ENCODE measurements at places on chromosomes 2 and 18. TPM values are rescaled to one million over a fixed set of nuclear protein-coding genes. Genes with fewer than 3 reads are reported as not detected.

DNA sequence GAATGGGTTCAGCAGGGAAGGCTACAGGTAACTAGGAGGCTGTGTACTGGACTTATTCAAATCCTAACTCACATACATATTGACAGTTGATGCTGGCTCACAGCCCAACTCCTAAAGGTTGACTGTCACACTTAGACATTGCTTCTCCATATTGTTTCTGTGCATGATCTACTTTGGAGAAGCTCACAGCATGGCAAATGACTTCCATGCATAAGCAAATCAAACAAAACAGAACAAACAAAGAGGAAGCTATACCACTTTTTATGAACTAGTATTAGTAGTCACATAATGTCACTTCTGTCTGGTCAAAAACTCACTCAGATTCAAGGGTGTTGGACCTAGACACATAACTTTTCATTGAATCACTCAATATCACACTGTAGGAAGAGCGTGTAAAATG is 43.8 kb upstream of the CDH19 start:
- no peak for DNase-seq

Gene CCDC68
- total RNA-seq: not detected

DNA sequence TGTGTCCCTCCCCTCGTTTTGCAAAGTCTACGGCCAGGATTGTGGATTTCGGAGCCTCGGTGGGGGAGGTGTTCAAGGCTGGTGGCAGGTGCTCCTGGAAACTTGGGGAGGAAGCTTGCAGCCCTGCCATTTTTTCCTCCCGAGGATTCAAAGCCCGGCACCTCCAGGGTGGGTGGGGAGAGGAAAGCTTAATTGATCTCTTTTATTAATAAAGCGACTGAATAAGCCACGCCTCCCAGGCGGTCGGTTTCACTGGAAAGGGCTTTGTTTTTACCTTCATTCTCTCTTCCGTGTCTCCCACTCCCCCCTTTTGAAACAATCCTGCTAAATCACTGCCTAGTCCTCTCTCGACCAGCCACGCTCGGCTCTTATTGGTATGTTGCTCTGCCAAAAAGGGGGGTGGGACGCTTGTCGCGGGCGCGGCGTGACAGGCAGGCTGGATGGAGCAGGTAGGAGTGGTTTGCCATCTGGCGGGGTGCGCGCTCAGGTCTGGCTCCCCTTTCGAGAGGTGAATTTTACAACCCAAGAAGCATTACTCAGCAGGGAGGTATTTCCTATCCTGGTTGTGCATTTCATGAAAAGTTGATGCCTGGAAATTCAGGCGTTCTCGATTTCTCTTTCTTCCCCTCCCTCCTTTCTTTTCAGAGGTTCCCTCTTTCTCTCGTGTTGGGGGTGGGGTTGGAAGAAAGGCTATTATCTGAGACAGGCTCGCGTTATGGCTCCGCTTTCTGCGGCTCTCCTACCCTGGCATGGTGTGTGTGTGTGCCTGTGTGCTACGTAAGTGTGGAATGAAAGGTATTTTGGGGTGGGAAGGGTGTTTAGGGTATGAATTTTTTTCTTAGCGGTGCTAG is 1.4 kb downstream of the NEDD4L start:
- peak; percentile 43 for DNase-seq

- no peak for DNase-seq
Observed at GRCh38 chr2:196104066-196104465, 35.4 kb upstream of the DNAH7 start.

- DNase-seq: peak; percentile 38
Observed at GRCh38 chr2:159968279-159968900, 94.0 kb downstream of the PLA2R1 start.

DNA sequence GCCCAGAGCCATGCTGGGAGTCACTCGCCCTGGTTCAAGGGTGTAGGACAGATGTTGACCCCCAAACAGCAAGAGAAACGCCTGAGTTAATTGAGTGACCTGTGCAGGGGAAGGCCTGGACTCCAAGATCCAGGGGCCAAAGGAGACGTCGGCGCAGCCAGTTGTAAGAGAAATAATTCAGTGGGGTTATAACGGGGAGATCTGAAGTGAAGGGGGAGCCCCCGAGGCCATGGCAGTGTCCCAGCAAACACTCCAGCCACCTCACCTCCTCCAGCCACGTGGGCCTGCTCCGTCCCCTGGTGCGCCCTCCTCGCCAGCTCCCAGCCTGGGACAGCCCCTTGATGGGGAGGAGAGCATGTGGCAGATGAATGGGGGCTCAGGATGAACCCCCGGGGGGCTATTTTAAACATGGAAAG is 130.7 kb upstream of the GPC1 start:
- no peak for DNase-seq

DNA sequence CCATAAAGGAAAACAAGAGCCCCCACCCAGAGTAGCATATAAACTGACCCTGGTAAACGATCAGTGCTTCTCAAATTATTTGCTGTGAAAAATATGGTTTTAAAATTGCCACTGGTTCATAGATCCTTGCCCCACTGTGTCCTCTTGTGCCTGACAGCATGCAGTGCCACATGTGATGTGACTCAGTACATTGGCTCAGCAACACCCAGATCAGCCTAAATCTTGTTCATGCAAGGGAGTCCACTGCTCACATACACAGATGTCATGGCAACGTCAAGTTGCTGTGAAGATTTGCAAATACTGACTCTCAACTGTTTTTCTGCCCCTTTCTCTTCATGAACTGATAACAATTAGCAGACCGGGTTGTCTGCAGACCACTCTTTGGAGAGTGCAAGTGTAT is 91.0 kb downstream of the TMEM182 start:
- DNase-seq: no peak

Gene UGT1A8
- total RNA-seq: not detected

DNA sequence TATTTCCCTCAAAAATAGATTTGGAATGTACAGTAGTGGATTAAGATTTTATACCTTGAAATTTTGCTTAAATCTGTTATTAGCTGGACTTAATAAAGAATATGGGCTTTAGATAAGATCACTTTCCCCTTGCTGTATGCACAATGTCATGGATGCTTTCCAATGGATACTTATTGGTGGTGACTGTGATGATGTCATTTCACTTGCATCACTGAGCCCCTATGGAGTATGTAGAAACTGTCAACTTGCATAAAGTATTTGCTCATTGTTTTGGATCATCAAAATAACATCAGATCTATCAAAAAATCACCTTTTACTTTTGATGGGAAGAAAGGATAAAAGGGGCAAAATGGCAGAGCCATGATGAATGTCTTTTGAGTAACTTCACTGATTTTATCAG is 112.7 kb downstream of the ZEB2 start:
- no peak for DNase-seq

- no peak for DNase-seq
Observed at GRCh38 chr2:26672818-26673393, 19.6 kb upstream of the KCNK3 start.

DNA sequence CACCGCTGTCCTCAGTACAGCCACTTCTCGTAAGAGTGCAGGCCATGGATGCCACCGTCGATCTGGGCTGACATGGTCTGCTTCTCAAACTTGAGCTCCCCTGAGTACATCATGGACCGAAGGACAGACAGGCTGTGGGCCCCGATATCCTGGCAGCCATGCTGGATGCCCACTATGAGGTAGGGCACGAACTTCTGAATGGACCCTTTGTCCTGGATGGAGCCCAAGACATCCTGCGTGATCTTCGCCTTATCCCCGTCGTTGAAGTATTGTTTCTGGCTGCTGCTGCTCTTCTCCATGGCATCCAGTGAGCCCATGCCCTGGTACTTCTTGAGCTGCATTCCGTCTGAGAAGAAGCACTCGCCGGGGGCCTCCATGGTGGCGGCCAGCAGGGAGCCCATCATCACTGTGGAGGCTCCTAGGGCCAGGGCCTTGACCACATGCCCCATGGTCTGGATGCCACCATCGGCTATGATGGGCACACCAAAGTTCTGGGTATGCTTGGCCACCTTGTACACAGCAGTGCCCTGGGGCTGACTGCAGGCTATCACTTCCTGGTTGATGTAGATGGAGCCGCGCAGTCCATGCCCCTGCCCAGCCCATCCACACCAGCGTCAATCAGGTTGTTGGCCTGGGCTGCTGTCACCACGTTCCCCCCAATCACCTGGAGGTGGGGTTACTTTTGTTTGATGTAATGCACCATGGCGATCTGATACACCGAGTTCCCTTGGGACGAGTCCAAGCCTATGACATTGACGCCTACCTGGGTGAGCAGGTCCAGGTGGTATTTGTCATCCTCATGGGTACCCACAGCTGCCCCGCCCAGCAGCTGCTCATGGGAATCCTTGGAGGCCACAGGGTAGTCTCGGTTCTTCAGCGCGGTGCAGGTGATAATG is 21.8 kb downstream of the CFLAR start:
- no peak for DNase-seq

GRCh38 chr2:40554665-40555294 is 102.9 kb upstream of the SLC8A1 start:
- peak; percentile 47 for DNase-seq

DNA sequence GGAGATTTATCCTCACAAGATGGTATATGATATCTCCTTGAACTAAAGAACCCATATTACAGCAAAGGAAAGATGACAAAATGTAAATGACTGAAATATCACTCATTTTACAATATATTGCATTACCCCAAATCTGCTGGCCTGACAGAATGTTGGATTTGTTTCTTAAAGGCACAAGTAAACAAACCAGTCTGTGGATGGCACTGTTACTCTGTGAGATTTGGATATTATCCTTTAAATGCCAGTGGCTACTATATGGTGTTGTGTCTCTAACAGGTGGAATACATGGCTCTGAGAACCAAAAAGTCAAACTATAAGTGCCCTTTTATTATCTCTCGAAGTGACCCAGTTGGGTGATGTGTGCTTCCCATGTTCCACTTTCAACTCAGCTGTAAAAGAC is 125.7 kb downstream of the PDE1A start:
- DNase-seq: no peak

DNA sequence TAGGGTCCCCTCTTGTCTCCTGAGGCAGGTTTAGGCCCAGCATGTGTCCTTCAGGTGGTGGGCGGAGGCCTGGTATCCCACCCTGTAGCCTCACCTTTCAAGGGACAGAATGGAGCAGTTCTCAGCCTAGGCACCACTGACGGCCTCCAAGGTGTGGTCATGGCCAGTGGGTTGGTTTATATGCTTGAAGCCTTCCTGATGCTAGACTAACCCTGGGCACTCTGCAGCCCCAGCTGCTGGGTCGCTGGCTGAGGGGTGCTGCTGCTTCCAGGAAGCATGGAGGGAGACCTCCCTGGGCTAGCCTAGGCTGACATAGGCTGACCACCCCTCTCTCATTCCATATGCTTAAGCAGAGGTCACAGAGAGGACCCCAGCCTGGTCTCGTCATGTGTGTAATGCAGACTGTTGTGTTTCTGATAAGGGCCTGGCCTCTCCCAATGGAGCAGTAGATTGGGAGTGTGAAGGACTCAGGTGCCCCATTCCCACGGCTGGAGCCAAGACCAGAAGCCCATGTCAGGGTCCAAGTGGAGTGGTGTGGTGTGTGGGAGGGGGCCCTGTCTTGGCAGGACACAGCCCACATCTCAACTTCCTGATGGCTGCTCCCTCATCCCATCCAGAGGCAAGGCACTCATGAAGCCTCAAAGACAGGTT is 206.6 kb downstream of the DYSF start:
- DNase-seq: no peak

DNA sequence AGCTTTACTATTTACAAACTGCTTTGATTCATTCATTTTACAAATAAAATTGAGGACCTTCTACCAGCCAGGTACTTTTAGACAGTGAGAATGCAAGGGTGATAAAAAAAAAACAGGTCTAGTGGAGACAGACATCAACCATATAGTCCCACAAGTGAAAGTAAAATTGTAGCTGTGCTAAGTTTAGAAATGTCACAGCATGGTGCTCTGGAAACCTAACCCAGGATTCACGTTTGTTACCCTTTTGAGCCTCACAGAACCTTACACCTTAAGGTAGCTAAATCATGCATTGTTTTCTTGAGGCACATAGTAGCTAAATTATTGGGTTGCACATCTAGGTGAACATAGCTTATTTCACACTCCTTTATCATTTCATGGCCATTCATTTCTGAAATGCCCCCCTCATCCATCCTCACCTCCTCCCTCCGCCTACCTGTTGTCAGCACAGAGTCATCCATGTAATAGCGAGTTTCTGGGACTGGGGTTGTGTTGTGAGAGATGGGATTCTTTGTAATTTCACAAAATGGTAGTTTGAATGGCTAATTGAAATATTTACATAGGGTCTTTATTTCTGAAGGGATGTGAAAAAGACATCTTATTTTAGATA is 7.1 kb downstream of the MTA3 start:
- DNase-seq: no peak

Gene KIAA2012
- not detected for total RNA-seq

Gene DSEL
- total RNA-seq: 0.12 TPM

Gene TRIB2
- total RNA-seq: 4.9 TPM

Gene SFXN5
- 7.6 TPM for total RNA-seq

- DNase-seq: no peak
Observed at GRCh38 chr18:13564579-13564978, 161.8 kb downstream of the FAM210A start.

Gene SPATA3
- total RNA-seq: 0.24 TPM

DNA sequence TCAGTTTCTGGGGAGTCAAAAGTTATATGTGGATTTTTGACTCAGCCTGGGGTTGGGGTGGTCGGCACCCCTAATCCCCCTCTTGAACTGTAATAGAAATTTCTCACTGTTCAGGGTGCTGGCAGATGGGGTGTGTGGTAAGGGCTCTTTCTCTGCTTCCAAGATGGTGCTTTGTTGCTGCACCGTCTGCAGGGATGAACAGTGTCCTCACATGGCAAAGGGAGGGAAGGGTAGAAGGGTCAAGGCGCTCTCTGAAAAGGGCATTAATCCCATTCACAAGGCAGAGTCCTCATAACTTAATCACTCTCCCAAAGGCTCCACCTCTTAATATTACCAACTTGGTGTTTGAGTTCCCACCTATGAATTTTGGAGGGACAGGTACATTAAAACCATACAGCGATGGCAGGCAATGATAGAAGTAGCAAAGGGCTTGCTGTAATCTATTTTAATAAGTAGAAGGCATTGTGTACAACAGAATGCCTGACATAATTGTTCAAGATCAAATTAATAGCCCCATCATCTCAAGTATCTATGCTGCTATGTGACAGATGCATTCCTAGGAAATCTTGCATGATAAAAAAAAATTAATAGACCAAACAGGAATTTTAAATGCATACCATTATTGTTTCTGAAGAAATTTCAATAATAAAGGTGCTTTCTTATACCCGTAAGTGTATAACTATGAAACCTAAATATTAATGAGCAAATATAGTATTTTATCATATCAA is 28.1 kb downstream of the MMADHC start:
- DNase-seq: no peak
